Stimulated activated CD8-positive, alpha-beta memory T cell treated with anti-CD3 and anti-CD28 coated beads, Interleukin-4, amount 100 ng/mL, for 24 hours (primary cell): ENCODE measurements at places on chromosomes 4 and X.

DNA sequence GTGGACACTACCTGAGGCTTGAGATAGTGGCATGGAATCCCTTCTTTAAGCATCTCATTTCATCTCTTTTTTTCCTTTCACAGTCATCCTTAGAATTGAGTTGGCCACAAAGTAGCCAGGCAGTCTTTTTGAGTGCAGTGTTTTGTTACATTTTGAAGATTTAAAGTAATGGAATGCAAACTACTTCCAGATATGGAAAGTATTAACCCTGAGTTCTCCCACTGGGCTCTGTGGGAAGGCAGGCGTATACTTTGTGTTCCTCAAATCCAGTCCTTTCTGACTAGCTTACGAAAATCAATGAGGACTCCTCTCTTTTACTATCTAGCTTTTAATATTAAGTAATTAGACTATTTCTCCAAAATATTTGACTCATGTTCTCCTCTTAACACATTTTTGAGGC is 29.9 kb downstream of the PCDH10 start:
- no peak for DNase-seq

DNA sequence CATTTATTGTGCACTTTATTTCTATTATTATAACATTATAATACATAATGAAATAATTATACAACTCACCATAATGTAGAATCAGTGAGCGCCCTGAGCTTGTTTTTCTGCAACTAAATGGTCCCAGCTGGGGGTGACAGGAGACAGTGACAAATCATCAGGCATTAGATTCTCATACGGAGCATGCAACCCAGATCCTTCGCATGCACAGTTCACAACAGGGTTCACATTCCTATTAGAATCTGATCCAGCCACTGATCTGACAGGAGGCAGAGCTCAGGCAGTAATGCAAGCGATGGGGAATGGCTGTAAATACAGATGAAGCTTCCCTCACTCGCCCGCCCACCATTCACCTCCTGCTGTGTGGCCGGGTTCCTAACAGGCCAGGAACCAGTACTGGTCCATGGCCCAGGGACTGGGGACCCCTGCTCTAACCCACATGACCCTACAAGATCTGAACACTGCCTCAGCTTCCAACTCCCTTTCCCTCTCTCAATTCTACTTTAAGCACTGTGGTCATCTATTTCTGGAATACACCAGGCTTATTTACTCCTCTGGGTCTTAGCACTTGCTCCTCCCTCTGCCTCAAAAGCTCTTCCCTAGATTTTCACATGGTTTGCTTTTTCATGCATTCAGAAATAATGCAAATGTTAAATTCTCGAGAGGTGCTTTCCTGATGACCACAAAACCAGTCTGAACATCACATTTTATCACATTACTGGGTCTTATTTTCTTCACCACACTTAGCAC is 166.8 kb upstream of the HCCS start:
- no peak for DNase-seq

- no peak for DNase-seq
Observed at GRCh38 chr4:127335732-127336131, 297.0 kb upstream of the INTU start.

- peak; percentile 45 for DNase-seq
Observed at GRCh38 chrX:46796574-46797191, 37.8 kb upstream of the SLC9A7 start.

DNA sequence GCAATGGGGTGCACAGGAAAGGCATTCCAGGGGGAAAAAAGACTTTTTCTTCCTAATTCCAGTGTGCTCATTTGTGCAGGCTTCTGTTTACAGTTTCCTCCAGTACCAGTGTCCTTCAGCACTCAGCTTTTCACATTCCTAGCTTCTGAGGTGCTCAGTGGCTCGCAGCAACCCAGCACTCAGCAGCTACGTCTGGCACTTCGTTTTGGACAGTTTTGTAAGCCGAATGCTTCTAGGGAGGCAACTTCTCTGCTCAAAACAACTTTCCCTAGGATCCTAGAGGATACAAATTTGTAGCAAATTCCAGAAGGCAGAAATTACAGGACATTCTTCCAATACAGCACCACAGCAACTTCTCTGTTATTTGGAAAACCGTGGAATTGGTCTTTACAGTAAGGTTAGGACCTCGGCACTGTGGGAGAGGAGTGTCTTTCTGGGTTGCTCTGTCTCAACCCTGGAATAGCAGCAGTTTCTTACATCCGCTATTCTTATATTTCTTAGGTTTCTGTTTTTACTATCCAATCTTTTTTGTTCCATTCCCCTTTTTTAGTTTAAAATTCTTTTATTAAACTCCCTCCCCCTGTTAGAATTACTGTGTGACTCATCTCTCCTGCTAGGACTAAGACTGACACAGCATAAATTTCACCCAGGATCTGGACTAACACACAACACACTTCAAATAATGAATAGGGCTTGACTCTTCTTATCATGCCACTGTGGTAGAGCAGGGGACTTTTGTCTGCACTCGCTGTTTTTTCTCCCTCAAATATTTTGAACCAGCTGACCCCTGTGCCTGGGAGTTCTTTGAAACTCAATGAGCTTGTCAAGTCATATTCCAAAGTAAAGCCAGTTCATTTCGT is 1314.7 kb downstream of the FSTL5 start:
- no peak for DNase-seq

GRCh38 chrX:21658746-21659145 is 616 bp upstream of the KLHL34 start:
- no peak for DNase-seq

GRCh38 chr4:147463065-147463464 is 17.8 kb upstream of the EDNRA start:
- no peak for DNase-seq

- no peak for DNase-seq
Observed at GRCh38 chr4:3313139-3313538, 20.3 kb downstream of the RGS12 start.

GRCh38 chrX:27336466-27337091 is 126.6 kb downstream of the PPP4R3C start:
- DNase-seq = peak; percentile 12

GRCh38 chr4:2461246-2461960 is 7.5 kb upstream of the RNF4 start:
- no peak for DNase-seq

- no peak for DNase-seq
Observed at GRCh38 chr4:24319387-24319786, 265.0 kb downstream of the DHX15 start.

DNA sequence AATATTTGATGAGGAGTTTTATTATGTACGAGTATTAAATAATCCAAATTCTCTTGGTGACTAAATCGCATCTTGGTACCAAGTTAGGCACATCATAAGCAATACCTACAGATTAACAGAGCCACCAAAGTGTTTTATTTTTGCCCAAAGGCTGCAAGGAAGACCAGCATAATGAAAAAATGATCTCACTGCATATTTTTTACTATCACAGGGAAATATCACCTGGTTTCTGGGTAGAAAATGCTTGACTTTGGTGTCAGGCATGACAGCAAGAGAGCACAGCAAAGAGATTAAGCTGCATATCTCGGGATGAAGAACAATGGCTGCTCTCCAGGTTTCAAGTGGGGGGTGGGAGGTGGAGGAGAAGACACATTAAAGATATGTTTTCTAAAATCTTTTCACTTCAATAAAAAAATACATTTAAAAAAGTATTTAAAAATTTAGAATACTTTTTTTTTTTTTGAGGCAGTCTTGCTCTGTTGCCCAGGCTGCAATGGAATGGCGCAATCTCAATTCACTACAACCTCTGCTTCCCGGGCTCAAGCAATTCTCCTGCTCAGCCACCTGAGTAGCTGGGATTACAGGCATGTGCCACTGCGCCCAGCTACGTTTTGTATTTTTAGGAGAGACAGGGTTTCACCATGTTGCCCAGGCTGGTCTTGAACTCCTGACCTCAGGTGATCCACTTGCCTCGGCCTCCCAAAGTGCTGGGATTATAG is 86.1 kb downstream of the FRYL start:
- DNase-seq = no peak

- DNase-seq = no peak
Observed at GRCh38 chr4:16545656-16546055, 319.4 kb upstream of the TAPT1 start.

DNA sequence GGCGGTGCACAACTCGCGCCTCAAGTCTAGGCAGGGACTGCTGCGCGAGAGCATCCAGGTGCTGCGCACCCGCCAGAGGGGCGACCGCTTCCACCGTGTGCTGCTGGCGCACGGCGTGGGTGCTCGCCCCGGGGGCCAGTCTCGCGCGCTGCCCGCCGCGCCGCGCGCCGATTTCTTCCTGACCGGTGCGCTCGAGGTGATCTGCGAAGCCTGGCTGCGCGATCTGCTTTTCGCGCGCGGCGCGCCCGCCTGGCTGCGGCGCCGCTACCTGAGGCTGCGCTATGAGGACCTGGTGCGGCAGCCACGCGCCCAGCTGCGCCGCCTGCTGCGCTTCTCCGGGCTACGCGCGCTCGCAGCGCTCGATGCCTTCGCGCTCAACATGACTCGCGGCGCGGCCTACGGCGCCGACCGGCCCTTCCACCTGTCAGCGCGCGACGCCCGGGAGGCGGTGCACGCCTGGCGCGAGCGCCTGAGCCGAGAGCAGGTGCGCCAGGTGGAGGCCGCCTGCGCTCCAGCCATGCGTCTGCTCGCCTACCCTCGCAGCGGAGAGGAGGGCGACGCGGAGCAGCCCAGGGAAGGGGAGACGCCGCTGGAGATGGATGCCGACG is 1.3 kb downstream of the CHST7 start:
- DNase-seq = no peak

- no peak for DNase-seq
Observed at GRCh38 chr4:98969878-98970785, 25.4 kb upstream of the METAP1 start.

DNA sequence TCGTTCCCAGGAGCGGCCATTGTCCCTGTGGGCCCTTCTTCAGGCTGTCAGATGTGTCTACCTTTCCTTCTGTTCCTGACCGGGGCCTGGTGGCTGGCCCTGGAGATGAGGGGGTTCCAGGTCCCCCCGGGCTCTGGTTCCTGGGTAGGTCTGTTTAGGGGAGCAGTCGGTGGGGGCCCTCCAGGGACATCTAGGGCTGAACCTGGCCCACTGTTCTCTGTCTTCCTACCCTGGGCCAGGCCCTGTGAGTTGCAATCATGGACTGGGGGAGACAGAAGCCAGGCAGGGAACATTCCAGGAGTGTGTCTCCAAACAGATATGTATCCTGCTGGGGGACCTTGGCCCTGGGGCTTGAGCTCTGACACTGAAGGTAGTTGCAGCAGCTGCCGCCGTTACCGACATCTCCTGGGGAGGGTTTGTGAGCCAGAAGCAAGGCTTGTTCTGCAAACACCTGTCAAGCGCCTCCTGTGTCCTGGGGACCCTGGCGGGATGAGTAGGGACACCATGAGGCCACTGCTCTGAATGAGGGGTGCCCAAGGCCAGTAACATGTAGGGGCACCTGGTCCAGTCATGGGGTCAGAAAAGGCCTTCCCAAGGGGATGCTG is 49.5 kb upstream of the ADRA2C start:
- no peak for DNase-seq

- DNase-seq = no peak
Observed at GRCh38 chr4:184807256-184807655, 18.5 kb downstream of the ACSL1 start.

GRCh38 chr4:111650674-111651086 is 494.6 kb upstream of the FAM241A start:
- no peak for DNase-seq

DNA sequence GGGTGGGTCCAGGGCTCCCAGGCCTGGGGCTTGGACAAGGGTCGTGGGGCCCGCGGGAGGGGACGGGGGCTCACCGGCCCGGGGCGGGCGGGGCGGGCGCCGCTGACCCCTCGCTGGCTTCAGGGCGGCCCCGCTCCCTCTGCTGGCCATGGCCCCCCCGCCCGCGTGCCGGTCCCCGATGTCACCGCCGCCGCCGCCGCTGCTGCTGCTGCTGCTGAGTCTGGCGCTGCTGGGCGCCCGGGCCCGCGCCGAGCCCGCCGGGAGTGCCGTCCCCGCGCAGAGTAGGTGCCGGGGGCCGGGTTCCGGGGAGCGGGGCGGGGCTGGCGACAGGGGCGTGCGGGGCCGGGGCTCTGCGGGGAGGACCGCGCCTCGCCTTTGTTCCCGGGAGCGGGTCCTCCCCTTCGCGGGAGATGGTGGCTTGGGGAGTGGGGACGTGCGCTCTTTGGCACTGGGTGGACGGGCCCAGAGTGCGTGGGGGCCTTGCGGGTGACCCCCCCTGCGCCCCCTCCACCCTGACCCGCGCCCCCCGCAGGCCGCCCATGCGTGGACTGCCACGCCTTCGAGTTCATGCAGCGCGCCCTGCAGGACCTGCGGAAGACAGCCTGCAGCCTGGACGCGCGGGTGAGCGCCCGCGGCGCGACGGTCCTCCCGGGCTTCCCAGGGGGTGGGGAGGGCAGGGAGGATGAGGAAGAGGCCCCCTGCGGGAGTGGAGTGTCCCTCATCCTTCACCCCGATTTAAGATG is 16.8 kb upstream of the NAT8L start:
- DNase-seq = no peak

DNA sequence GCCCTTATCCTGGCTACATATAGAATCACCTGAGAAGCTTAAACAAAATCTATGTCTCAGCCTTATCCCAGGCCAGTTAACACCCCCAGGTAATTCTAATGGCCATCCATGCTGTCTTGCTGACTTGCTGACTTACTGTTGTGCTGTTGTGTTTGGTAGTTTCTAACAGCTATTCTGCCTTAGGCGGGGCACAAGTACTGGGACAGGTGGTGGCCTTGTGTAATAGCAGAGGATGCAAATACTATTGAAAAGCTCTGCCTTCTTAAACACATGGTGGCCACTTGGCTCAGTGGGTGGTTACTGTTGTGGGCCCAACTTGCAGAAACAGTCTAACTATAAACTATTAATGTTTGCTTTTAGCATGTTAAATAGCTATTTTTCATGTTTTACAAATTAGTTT is 56.2 kb downstream of the CDS1 start:
- no peak for DNase-seq

- DNase-seq = no peak
Observed at GRCh38 chr4:118950929-118951570, 62.4 kb downstream of the SYNPO2 start.

DNA sequence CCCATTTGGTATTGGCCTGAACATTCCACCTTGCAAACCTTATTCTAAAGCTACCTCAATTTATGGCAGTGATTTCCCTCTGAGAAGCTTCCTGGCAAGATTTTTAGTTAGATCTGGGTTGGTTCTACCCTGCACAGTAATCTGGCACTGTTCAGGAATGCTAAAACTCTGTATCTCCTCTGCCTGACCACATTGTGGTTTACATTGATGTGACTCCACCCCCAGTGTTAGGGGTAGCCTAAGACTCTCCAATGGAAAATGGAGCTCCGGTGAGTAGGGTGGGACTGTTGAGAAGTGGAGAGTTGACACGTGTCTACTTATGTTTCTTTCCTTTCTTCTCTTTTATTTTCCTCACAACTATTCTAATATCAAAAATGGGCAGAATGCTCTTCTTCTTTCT is 45.4 kb downstream of the BMPR1B start:
- DNase-seq = no peak

GRCh38 chr4:182427554-182427953 is 184.4 kb downstream of the TENM3 start:
- no peak for DNase-seq

- no peak for DNase-seq
Observed at GRCh38 chr4:39067451-39067850, 5.4 kb downstream of the KLHL5 start.

DNA sequence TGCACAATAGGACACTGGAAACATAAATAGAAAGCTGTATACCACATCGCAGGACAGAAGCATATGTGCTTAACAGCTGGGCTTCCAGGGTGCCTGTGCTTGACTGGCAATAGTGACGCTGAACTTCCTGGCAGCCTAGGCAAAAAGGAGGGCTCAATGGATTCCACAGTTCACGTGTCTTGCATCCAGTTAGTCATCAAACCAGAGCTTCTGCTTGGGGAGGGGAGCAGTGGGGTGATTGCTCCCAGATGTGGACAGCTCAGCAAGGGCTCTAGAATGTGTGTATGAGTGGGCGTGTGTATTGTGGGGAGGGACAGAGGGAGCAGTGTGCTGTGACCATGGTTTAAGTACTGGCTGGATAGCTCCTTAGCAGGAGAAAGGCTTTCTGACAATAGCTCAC is 2.3 kb downstream of the PRRG3 start:
- no peak for DNase-seq
